ENCODE measurements at places on chromosomes 2 and 18. TPM values are rescaled to one million over a fixed set of nuclear protein-coding genes. Genes with fewer than 3 reads are reported as not detected.

DNA sequence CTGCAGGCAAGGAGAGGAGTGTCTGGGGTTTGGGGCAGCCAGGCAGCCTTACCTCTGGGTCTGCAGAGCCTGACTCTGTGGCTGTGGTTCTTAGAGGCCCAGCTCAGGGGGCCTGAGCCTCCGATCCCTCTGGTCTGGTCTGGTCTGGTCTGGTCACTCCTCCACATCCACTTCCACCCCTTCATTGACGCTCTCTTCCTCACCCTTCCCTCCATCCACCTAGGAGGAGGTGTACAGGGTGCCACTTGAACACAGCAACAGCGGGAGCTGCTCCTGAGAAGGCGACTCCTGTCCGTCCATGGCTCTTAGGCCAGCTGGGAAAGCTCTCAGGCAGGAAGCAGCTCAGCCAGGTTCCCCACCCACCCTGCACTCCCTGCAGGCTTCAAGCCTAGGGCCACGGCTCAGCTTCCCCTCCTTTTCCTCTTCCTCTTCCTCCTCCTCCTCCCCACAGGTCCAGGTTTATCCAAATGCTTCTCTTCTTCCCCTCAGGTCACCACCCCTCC lies 16.9 kb downstream of the GPR55 start:
- H3K4me1 ChIP-seq: peaks cover 10% of the 10 kb centered on the region
- H3K4me3 ChIP-seq: no peak overlapping the region
- no peaks in the 10 kb centered on the region for H3K27me3 ChIP-seq
- peak; percentile 25 for DNase-seq
- no peak overlapping the region for H3K27ac ChIP-seq

DNA sequence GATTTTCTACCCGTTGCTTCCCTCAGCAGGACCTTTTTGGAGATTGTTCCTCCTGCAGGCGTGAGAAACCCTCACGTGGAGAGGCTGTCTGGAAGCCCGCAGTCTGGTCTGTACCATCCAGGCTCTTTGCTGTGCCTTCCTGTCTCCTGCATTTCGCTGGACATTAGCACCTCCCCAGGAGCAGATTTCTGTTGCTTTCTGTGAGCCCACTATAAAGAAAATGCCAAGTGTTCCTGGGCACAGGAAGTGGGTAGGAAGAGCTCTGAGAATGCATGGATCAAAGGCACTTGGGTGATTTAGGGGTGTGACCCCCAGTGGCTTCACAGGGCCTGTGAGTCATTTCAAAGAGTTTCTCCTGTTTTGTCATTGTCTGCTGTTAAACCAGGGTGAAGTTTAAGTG lies 27.3 kb downstream of the SPTBN1 start:
- H3K27me3 ChIP-seq: no peaks in the 10 kb centered on the region
- no peak for DNase-seq
- H3K4me1 ChIP-seq: peaks cover 2% of the 10 kb centered on the region
- H3K27ac ChIP-seq: no peak overlapping the region

GRCh38 chr2:165470361-165470760 lies 863 bp downstream of the CSRNP3 start:
- H3K4me3 ChIP-seq: peak overlapping the region; percentile 76
- H3K27me3 ChIP-seq: no peaks in the 10 kb centered on the region
- H3K27ac ChIP-seq: no peak overlapping the region
- no peaks in the 10 kb centered on the region for H3K36me3 ChIP-seq

The OXER1 gene
- 1.6 TPM for total RNA-seq

The C2orf66 gene
- total RNA-seq: not detected

The ASAP2 gene
- total RNA-seq: 11.0 TPM

DNA sequence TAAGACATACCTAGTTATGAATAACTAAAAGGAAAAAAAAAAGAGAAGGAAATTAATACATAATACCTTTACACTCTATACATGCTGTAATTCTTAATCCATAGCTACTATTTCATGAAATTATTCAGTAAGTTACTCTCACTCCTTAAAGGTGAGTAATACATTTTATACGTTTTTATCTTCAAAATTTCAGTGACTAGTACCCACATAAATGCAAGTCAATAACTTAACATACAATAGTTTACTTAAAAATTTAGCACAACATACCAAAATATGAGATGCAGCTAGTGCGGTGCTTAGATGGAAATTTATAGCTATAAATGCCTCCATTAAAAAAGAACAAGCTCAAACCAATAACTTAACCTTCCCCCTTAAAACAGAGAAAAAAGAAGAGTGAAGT lies 36.0 kb upstream of the DTNB start:
- H3K27me3 ChIP-seq: no peaks in the 10 kb centered on the region
- DNase-seq: no peak
- peaks cover 12% of the 10 kb centered on the region for H3K36me3 ChIP-seq
- H3K27ac ChIP-seq: no peak overlapping the region

The TBR1 gene
- not detected for total RNA-seq

- H3K4me3 ChIP-seq: no peak overlapping the region
- no peaks in the 10 kb centered on the region for H3K4me1 ChIP-seq
- DNase-seq: no peak
- H3K27me3 ChIP-seq: no peaks in the 10 kb centered on the region
- no peaks in the 10 kb centered on the region for H3K36me3 ChIP-seq
Observed at GRCh38 chr18:56139792-56140254, 498.6 kb downstream of the TXNL1 start.

DNA sequence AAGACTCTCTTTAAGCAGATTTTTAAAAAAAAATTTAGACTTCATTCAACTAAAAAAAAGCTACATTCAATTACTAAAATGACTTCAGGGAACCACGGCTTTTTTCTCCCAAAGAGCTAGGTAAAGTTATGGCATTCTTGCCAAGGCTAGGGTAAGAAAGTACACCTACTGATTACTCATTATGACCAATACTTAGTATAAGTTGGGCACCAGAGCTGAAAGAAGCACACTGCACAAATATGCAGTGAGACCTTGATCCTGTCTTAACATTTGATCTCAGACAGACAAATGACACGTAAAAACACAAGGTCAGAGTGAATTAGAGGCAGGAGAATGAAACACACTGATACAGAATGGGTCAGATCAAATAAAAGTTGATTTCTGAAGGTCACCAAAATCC lies 88.7 kb downstream of the THADA start:
- H3K4me3 ChIP-seq: no peak overlapping the region
- no peaks in the 10 kb centered on the region for H3K4me1 ChIP-seq
- H3K36me3 ChIP-seq: peaks cover 4% of the 10 kb centered on the region
- H3K27ac ChIP-seq: no peak overlapping the region
- H3K27me3 ChIP-seq: no peaks in the 10 kb centered on the region

DNA sequence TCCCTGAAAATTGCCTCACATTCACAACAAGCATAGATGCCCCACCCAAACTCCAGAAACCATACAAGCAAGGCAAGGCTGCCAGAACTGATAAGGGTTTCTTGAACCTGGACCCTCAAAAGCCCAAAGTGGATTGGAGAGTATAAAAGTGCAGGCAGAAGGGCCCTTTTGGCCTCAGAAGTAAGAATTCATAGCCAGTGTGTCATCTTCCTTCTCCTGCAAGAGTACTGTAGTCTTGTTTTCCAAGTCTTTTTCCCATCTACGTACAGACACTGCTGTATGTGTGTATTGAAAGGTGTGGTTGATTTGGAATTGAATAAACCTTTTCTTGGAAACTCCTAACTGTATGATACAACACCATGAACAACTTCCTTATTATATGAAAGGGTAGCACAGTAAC lies 46.8 kb downstream of the ZC3H15 start:
- no peaks in the 10 kb centered on the region for H3K4me1 ChIP-seq
- H3K36me3 ChIP-seq: no peaks in the 10 kb centered on the region
- no peaks in the 10 kb centered on the region for H3K27me3 ChIP-seq
- no peak overlapping the region for H3K27ac ChIP-seq
- H3K4me3 ChIP-seq: no peak overlapping the region

The SERPINB12 gene
- total RNA-seq: not detected

The ALPP gene
- total RNA-seq: 0.20 TPM

The NRBP1 gene
- 140 TPM for total RNA-seq

- no peaks in the 10 kb centered on the region for H3K36me3 ChIP-seq
- no peaks in the 10 kb centered on the region for H3K4me1 ChIP-seq
- H3K27ac ChIP-seq: no peak overlapping the region
- no peak for DNase-seq
- H3K4me3 ChIP-seq: no peak overlapping the region
Observed at GRCh38 chr2:49026706-49027105, 127.6 kb downstream of the FSHR start.

The NCKAP5 gene
- 0.26 TPM for total RNA-seq

GRCh38 chr18:59927246-59927825 lies 27.5 kb downstream of the PMAIP1 start:
- H3K27me3 ChIP-seq: no peaks in the 10 kb centered on the region
- no peaks in the 10 kb centered on the region for H3K4me1 ChIP-seq
- H3K4me3 ChIP-seq: no peak overlapping the region
- no peak for DNase-seq

The C1QL2 gene
- 0.81 TPM for total RNA-seq

- peaks cover 48% of the 10 kb centered on the region for H3K36me3 ChIP-seq
- no peak overlapping the region for H3K4me3 ChIP-seq
- H3K27me3 ChIP-seq: no peaks in the 10 kb centered on the region
- peaks cover 11% of the 10 kb centered on the region for H3K4me1 ChIP-seq
- DNase-seq: no peak
- H3K27ac ChIP-seq: peak overlapping the region; percentile 9
Observed at GRCh38 chr18:58354791-58355190, 274.1 kb downstream of the ALPK2 start.

The MOB1A gene
- total RNA-seq: 95.1 TPM

DNA sequence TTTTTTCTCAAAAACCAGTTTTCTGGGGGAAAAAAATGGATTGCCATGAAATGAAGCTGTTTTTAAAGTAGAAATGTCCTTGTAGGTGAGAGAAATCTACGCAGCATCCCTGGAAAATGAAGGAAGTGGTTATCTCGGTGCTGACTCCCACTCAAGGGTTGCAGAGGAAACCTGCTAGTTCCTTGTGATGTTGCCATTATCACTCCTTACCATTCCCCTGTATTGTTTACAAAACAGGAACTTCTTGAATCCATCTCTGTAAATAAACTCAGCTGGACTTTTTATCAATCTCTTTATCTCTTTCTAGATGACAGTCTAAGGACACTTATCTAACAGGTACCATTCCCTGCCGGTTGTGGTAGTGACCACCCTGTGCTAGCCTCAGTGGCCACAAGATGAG lies 61.2 kb downstream of the FEZ2 start:
- H3K4me3 ChIP-seq: no peak overlapping the region
- peaks cover 14% of the 10 kb centered on the region for H3K36me3 ChIP-seq
- H3K4me1 ChIP-seq: no peaks in the 10 kb centered on the region
- no peaks in the 10 kb centered on the region for H3K27me3 ChIP-seq

DNA sequence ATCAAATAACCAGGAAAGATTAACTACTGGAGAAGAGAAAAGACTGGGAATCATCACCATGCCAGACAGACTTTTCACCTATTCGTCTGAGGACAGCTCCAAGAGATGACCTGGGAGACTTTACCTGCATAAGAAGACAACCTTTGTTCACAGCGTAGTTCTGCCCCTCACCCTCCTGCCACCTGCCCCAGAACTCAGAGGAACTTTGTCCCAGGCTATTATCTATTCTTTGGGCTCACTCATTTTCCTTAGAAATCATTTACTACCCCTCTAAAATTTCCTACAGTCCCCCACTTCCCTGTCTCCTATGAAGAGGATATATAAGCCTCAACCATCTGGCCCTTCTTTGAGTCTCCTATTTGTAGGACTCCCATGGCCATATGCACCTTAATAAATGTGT lies 19.3 kb upstream of the COPS8 start:
- no peaks in the 10 kb centered on the region for H3K4me1 ChIP-seq
- H3K36me3 ChIP-seq: no peaks in the 10 kb centered on the region
- no peak overlapping the region for H3K4me3 ChIP-seq
- DNase-seq: no peak

The RAB31 gene
- total RNA-seq: 20.9 TPM

- no peaks in the 10 kb centered on the region for H3K27me3 ChIP-seq
- no peak overlapping the region for H3K27ac ChIP-seq
- no peak for DNase-seq
- H3K4me1 ChIP-seq: no peaks in the 10 kb centered on the region
Observed at GRCh38 chr18:56127322-56128099, 510.9 kb downstream of the TXNL1 start.

GRCh38 chr2:54639609-54640008 lies 83.9 kb upstream of the EML6 start:
- H3K4me1 ChIP-seq: no peaks in the 10 kb centered on the region
- H3K27me3 ChIP-seq: no peaks in the 10 kb centered on the region
- H3K4me3 ChIP-seq: no peak overlapping the region
- no peak for DNase-seq

Measured in H9 (cell line).